ENCODE measurements at places on chromosomes 7 and 10. TPM values are rescaled to one million over a fixed set of nuclear protein-coding genes. Genes with fewer than 3 reads are reported as not detected.
A peak's percentile ranks its signal among the peaks of the same experiment; 100 is the strongest.

DNA sequence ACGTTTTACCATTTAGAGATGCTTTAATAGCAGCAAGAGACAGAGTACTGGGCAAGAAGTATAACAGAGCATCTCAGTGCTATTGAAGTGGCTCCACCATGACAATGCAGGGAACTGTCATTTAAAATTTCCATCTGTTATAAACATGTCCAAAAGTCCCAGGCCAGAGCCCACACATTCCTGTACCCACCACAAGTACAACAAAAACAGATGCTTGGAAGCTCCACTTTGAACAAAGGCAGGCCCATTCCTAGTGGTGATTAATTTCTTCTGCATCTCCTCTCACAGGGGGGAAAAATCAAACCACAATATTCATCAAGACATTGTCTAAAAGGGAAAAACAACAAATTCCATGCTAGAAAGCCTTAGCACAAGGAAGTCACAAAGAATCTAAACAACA is 627.9 kb downstream of the PARD3 start:
- H3K27me3 ChIP-seq, result no peaks in the 10 kb centered on the region
- DNase-seq, result no peak
- H3K4me3 ChIP-seq, result no peak overlapping the region

DNA sequence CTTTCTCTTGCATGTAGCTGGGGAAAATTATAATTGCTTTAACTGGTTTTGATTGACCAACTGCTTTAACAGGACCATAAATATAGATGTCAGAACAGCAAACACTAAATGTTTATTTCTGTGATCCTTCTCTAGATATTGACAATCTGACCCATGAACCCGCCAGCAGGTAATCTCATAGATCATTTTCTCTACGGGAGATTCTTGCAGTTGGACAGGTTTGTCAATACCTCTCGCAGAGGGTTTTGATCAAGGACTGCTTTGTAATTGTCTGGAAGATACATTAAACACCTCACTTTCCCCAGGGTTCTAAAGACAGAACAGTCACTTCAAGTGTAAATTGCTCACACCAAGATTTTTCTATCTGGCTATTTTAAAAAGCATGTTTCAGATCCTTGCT is 235.8 kb upstream of the RHOBTB1 start:
- no peak for DNase-seq
- H3K4me3 ChIP-seq, result no peak overlapping the region
- no peaks in the 10 kb centered on the region for H3K36me3 ChIP-seq
- no peaks in the 10 kb centered on the region for H3K27me3 ChIP-seq
- H3K4me1 ChIP-seq, result peaks cover 8% of the 10 kb centered on the region
- H3K27ac ChIP-seq, result no peak overlapping the region

DNA sequence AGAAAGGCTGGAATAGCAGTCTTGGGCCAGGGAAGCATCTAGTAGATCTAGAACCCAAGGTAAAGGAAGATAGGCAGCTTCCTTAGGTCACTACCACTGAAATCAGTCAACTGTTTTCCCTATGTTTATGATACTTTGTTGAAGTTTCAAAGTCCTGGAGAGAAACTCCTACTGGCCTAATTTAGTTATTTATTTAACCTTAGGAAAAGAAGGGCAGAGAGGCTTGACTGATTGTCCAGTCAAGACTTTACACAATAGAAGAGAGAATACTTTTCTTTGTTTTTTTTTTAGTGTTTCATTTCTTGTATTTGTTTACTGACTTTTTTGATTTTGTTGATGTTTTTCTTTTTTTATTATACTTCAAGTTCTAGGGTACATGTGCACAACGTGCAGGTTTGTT is 138.9 kb upstream of the PHYHIPL start:
- peaks cover 6% of the 10 kb centered on the region for H3K4me1 ChIP-seq
- H3K36me3 ChIP-seq, result no peaks in the 10 kb centered on the region
- H3K27ac ChIP-seq, result no peak overlapping the region
- no peak overlapping the region for H3K4me3 ChIP-seq
- peak; percentile 62 for DNase-seq
- H3K27me3 ChIP-seq, result no peaks in the 10 kb centered on the region

GRCh38 chr10:122331100-122331499 is 43.4 kb upstream of the PLEKHA1 start:
- no peak for DNase-seq
- H3K4me3 ChIP-seq, result no peak overlapping the region
- no peaks in the 10 kb centered on the region for H3K27me3 ChIP-seq
- no peaks in the 10 kb centered on the region for H3K36me3 ChIP-seq
- H3K27ac ChIP-seq, result no peak overlapping the region

DNA sequence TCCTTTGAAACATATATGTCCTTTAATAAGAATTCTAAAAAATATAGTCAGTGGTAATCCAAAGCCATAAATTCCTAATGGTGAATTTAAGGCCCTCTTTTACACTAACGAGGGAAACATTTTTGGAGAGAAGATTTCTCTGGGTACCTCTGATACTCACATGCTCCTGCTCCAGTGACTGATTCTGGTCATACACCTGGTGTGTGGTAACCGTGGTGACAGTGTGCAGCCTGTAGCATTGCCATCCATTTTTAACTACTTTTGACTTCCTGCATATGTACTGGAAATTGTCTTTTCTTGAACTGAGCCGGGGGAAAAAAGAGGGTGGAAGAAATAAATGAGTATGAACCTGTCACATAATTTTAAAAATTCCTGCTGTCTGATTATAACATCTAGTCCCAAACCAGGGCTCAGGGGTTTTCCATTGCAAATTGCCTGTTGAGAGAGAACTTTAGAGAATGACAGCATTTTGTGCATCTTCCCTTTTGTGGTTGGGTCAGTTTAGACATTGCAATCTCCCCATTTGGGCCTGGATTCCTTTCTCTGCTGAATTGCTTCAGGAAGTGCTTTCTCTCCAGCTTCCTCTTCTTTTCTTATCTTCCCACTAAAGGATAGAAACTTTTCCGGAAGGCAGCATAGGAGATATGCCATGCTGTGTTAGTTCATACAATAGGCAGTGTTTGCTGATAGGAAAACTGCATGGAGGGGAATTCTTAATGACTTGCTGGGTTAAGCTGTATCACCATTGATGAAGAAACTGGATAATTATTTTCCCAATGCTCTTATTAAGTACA is 125.5 kb downstream of the GRM3 start:
- H3K4me1 ChIP-seq, result no peaks in the 10 kb centered on the region
- no peak overlapping the region for H3K27ac ChIP-seq
- no peaks in the 10 kb centered on the region for H3K27me3 ChIP-seq
- no peaks in the 10 kb centered on the region for H3K36me3 ChIP-seq
- no peak for DNase-seq
- H3K4me3 ChIP-seq, result no peak overlapping the region

- peaks cover 7% of the 10 kb centered on the region for H3K36me3 ChIP-seq
- no peak for DNase-seq
- H3K4me3 ChIP-seq, result no peak overlapping the region
- H3K27ac ChIP-seq, result no peak overlapping the region
Measured at GRCh38 chr7:8208816-8209215, 53.2 kb downstream of the ICA1 start.

- no peaks in the 10 kb centered on the region for H3K27me3 ChIP-seq
- no peaks in the 10 kb centered on the region for H3K4me1 ChIP-seq
- DNase-seq, result no peak
- no peak overlapping the region for H3K4me3 ChIP-seq
- no peak overlapping the region for H3K27ac ChIP-seq
Measured at GRCh38 chr7:85262891-85263290, 76.0 kb upstream of the SEMA3D start.

GRCh38 chr7:91135703-91136430 is 128.4 kb upstream of the FZD1 start:
- H3K27ac ChIP-seq, result no peak overlapping the region
- DNase-seq, result no peak
- H3K36me3 ChIP-seq, result no peaks in the 10 kb centered on the region
- no peak overlapping the region for H3K4me3 ChIP-seq
- no peaks in the 10 kb centered on the region for H3K27me3 ChIP-seq

- peak; percentile 55 for DNase-seq
- H3K27me3 ChIP-seq, result no peaks in the 10 kb centered on the region
- no peaks in the 10 kb centered on the region for H3K4me1 ChIP-seq
- no peak overlapping the region for H3K4me3 ChIP-seq
- no peak overlapping the region for H3K27ac ChIP-seq
Measured at GRCh38 chr10:106705681-106706100, 458.8 kb downstream of the SORCS1 start.

- H3K4me3 ChIP-seq, result no peak overlapping the region
- no peaks in the 10 kb centered on the region for H3K27me3 ChIP-seq
- no peaks in the 10 kb centered on the region for H3K36me3 ChIP-seq
- H3K4me1 ChIP-seq, result no peaks in the 10 kb centered on the region
- no peak overlapping the region for H3K27ac ChIP-seq
- no peak for DNase-seq
Measured at GRCh38 chr10:126521399-126521798, 133.1 kb upstream of the ADAM12 start.

Gene PTPN20
- 1.5 TPM for polyA plus RNA-seq

Gene HOXA6
- polyA plus RNA-seq, result 4.0 TPM

Gene CNPY1
- not detected for polyA plus RNA-seq

Gene NCF1
- polyA plus RNA-seq, result 3.1 TPM

Measured in large intestine (tissue), 12 donors.